Left kidney (tissue), 8 donors: ENCODE measurements at places on chromosomes 2 and 18. TPM values are rescaled to one million over a fixed set of nuclear protein-coding genes. Genes with fewer than 3 reads are reported as not detected.
A peak's percentile ranks its signal among the peaks of the same experiment; 100 is the strongest.

- no peak for DNase-seq
Observed at GRCh38 chr2:197704434-197705120, 592 bp upstream of the MARS2 start.

GRCh38 chr18:53324353-53324752 is 900.1 kb downstream of the MBD2 start:
- no peak for DNase-seq

GRCh38 chr2:16256601-16257321 is 316.4 kb downstream of the MYCN start:
- DNase-seq, result no peak

DNA sequence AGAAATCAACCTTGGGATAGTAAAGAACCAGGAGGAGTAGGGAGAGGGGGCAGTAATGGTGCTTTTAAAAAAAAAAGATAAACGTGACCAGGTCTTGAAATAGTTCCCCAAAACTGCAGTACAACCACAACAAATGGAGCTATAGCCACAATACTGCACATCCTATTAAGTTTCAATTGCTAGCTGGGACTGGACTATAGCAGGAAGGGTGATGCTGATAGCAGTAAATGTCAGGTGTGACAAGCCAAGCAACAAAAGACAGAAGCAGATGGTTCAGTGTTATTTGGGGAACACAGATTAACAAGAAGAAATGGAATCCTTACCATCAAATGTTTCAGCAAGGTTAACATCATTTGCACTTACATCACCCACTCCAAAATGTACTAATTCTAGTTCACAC is 10.1 kb downstream of the RPS27A start:
- no peak for DNase-seq

- DNase-seq, result no peak
Observed at GRCh38 chr2:206887745-206888144, 51.6 kb upstream of the CPO start.

- no peak for DNase-seq
Observed at GRCh38 chr18:10508591-10508990, 17.2 kb upstream of the NAPG start.

DNA sequence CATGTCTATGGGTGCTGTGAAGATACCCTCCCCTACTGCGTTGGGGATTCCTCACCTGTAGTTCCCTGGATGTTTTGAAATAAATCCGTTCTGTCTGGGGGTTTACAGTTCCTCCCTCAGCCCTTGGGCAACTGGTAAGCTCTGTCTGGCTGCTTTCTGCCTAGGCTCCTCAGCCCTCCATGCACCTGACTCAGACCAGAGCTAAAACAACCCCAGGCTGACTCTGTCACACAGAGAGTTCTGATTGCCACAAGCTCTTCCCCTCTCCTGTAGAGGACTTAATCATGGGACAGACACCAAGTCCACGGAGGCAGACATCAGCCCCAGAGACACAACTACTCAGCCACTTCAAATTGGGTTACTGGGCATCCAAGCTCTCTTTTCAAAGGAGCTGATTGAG is 6.3 kb downstream of the VIT start:
- no peak for DNase-seq

DNA sequence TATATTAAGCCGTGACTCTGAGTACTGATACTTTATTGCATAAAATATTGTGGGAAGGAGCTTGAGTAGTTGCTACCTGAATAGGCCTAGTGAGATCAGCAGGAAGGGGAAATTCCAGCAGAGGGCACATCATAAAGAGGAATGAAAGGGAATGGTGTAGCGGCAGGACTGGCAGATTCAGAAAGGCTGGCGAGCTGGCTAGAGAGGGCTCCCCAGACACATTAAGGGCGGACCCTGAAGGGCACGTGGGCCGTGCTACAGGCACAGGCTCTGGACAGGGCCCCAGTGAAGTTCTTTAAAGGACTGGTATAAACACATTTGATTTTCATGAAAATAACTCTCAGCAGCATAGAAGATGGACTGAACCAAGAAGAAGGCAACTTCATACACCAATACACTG is 43.0 kb downstream of the PTPN2 start:
- DNase-seq, result no peak

DNA sequence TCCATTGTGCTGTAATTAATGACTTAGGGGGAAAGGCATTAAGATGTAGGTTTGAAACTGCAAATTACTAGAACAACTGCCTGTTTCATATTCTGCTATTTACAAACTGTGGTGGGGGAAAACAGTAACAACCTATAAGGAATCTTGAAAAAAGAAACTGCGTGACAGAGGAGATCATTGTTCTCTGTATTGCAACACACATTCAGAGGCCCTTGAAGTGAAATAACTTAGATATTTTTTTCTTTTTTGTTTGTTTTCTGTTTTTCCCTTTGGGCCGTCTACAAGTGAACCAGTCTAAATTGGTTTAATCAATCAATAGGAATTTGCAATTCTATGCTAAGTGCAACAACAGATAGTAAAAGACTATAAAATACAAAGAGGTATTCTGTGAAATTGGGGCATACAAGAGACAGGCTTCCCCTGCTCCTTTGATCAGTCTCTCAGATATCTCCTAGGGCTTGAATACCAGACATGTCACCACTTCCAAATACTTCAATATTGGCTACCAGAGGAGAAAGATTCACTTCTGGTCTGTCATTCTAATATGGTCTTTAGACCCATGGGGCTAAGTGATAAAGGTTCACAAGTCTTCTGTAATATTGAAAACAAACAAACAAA is 2055.1 kb upstream of the CELF4 start:
- DNase-seq, result no peak

DNA sequence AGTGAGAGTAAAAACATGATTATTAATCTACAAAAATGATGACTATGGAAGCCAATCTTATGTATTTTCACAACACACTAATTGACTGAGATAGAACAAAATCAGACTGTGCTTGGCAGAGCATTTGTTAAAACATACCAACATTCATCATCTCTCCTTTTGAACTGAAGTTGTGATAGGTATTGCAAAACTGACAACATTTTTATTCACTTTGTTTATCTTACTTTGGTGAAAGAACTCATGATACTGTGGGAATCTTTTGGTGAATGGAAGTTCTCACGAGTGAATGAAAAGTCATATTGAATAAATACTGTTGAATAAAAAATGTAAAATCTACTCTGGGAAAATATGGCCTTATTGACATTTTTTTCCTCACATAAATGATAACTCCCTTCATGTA is 1430.2 kb upstream of the PIK3C3 start:
- DNase-seq, result no peak

DNA sequence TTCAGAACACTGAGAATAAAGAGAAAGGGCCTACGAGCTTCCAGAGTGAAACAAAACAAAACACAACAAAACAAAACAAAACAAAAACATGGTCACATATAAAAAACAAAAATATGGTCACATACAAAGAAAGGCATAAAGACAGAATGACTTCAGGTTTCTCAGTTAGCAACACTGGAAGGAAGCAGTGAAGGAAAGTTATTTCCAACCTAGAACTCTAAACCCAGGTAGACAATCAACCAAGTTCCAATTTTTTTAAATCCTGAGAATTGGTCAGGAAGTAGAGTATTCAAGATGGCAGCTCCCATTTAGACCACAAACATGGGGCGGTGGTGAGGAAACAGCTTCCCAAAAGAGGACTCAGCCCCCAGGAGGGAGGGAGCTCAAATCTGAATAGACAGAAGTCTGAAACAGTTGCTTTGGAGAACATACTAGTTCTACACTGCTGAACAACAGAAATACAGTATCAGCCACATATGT is 9.1 kb downstream of the DRC1 start:
- no peak for DNase-seq

GRCh38 chr18:3654442-3655253 is 204.7 kb downstream of the TGIF1 start:
- DNase-seq, result no peak

DNA sequence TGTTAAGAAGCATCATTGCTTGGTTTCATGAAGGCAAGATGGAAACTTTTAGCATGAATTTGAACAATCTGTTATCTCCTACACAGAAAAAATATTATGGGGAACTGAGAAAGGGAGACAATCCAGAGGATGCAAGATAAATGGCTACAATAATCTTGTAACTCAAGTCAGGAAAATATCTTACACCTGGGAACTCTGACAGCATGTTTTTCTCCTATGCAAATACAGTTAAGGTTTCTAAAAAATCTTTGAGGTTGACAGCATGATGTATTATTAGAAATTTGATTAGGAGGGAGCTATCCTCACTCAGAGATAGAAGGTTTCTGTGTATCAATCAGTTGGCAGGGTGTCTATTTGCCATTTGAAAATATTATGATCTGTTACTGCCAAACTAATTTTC is 75.6 kb downstream of the GPD2 start:
- no peak for DNase-seq

DNA sequence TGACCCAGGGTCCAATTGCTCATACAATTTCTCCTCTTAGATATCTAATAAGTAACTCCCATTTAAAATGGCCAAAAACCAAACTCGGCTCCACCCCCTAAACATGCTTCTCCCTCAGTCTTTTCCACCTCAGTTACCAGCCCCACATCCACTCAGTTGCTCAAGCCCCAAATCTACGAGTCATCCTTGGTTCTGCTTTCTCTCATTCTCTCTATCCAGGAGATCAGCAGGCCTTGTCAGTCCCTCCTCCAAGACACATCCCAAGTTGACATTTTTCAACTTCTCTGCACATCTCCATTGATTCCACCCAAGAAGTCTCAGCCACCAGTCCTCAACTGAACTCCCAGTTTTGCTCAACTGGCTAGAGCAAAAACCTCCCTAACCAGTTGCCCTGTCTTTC is 40.5 kb upstream of the RTN4 start:
- DNase-seq, result no peak

DNA sequence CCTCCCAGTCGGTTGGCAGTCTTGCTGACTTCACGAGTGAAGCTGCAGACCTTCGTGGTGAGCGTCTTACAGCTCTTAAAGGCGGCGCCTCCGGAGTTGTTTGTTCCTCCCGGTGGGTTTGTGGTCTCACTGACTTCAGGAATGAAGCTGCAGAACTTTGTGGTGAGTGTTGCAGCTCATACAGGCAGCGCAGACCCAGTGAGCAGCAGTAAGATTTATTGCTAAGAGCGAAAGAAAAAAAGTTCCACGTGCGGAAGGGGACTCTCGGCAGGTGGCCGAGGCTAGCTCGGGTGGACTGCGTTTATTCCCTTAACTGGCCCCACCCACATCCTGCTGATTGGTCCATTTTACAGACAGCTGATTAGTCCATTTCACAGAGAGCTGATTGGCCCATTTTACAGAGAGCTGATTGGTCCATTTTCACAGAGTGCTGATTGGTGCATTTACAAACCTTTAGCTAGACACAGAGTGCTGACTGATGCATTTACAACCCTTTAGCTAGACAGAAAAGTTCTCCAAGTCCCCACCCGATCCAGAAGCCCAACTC is 240.3 kb downstream of the LRATD1 start:
- DNase-seq, result no peak

GRCh38 chr2:163155279-163155883 is 316.8 kb upstream of the KCNH7 start:
- DNase-seq, result no peak

GRCh38 chr18:37414816-37415215 is 150.8 kb downstream of the CELF4 start:
- no peak for DNase-seq

DNA sequence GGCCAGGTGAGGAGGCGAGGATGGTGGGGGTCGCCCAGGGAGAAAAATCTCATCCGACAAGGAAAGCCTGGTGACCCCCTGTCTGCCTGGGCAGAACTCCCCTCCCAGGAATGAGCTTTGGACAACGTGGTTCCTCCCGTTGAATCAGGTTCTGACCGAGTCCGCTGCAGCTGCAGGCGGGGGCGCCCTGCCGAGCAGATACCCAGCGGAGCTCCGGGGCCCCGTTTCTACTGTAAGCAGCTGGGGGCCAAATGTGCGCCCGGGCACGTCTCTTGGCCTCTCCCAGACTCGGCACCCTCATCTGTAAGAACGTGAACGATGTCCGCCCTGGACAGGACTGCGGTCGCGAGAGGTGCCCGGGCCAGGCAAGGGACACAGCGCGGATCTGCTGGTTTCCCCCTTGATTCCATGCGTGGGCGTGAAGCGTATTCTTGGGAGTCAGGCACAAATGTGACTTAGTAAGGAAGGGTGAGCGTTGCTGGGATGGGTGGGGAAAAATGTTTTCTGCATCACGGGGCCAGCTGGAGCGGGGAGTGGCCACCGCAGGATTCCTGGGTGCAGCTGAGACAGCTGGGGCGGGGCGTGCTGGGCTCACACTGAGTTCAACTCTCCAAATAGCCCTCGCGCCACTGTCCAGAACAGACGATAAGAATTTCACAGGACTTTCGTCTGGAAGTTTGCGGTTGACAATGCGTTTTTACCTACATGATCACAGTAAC is 20.2 kb upstream of the TUBB6 start:
- DNase-seq, result peak; percentile 56

DNA sequence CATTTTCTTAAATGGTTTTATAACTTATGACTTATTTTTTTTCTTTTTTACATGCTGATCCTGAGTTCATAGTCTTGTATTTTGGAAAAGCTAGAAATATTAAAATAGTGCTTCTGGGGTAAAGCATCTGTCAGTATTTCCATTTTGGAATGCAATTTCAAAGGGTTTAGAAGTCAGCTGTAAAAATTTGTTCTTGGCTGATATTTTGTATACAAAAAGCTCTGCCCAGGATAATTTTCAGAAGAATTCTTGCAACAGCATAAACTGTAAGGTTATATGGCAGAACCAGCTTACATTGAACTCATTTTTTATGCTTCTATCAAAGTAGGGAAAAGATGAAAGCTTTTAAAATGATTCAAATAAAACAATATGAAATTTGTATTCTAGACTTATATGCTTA is 97.4 kb downstream of the DIS3L2 start:
- no peak for DNase-seq

- no peak for DNase-seq
Observed at GRCh38 chr2:152173831-152174230, 1.7 kb downstream of the STAM2 start.

GRCh38 chr2:84879584-84880394 is 1.1 kb downstream of the TRABD2A start:
- DNase-seq, result no peak

DNA sequence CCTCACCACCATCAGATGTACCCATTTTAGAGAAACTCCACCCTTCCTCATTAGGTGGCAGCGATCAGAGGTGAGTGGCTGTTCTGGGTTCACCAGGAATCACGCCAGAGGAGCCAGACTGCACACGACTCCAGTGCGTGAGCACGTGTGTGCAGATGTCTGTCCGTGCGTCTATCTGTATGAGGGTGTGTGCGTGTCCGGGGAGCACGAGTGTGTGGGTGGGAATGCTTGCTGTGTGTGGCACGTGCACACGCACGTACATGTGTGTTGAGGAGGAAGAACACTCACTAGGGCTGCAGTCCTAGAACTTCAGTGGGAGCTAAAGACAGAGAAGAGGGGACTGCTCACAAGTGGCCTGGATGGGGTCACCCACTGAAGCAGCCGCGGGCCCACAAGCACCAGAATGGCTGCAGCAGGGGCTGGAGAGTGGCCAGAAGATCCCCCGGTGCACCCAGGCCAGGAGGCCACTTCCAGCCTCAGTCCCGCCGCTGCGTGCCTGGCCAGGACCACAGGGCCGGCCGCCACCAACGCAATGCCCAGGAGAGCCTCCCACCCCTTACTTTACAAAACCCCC is 13.9 kb downstream of the HDAC4 start:
- no peak for DNase-seq

The ST8SIA5 gene
- polyA plus RNA-seq, result 1.0 TPM

The RNF144A gene
- polyA plus RNA-seq, result 62.9 TPM

The SULT1C2 gene
- 89.6 TPM for polyA plus RNA-seq

The MROH2A gene
- 0.28 TPM for polyA plus RNA-seq

The NT5C1B gene
- 1.5 TPM for polyA plus RNA-seq

The TSPYL6 gene
- 0.13 TPM for polyA plus RNA-seq

The DSC2 gene
- 48.3 TPM for polyA plus RNA-seq

The NDC80 gene
- polyA plus RNA-seq, result 43.4 TPM
